ENCODE measurements at places on chromosomes 7 and 10.

- DNase-seq, result no peak
Measured at GRCh38 chr7:119684763-119685162, 588.2 kb upstream of the KCND2 start.

DNA sequence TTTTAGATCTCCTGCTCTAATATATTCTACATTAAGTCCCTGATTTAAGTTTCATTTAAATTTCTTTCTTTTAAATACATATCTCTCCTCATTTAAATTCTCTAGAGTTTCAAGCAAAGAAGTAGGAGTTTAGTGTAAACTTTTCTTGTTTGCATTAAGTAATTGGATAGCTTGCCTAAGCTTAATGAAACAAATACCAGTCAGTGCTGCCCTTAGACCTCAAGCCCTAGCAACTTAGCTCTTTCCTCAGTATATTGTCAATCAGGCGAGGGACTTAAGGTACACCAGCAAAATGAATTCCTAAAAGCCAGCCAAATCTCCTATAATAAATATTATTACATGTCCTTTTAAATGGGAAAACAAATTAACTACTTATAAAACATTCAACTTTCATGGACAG is 101.5 kb downstream of the CHCHD3 start:
- DNase-seq, result no peak

DNA sequence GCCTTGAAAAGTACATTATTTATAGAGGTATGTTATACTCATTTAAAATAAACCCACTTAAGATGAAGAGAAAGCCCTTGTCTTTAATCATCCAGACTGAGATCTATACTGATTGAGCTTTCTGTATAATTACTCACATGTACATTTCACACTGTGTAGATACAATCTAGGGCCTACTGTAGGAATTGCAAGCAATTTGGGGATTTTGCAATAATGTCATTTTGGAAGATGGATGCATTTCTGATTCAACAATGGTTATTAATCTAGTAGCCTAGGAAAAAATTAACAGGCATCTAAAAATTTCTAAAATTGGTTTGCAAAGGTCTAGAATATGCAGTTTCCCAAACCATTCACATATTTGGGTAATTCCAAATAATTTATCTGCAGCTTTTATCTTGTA is 132.2 kb downstream of the PDE1C start:
- DNase-seq, result no peak

DNA sequence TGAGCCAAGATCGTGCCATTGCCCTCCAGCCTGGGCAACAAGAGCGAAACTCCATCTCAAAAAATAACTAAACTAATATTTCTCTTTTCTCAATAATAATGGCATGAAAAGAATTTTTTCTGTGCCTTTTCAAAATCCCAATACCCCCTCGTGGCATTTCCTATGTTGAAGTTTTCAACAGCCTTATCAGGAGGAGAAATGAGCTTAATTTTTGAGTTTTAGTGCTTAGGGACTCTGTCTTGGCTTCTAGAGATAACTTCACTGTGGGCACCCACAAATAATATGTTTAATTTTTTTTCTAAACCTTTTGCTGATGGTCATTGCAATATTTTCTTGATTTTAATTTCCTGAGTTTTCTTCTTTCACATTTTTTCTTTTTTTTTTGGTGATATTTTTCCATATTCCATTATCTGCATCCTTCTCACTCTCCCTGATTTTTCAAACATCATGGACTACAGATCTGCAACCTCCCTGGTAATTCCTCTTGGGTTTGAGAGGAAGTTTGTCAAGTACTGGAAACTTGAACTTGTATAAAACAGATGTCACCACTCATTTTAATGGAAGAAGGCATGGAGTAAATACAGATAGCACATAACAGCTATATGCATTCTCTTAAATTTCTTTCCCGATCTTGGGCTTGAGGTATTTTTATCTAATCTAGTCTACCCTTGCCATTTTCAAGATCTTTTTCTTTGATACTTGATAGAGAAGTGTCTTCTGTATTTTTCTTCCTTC is 84.0 kb downstream of the KAT6B start:
- no peak for DNase-seq

DNA sequence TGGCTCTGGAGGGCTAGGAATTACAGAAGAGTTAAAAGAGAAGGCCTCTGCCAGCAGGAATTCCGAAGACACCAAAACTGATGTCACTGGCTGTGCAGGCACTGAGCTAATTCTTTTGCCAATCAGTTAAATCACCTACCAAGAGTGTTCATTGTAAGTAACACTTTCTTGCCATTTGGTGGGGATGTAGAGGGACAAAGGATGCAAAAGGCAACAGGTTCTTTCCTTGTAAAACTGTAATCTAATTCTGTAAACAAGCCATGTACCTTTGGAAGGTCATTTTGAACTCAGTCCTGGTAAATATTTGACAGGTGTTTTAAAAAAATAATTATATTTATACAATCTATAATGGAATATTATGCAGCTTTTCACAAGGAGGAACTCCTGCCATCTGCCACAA is 438.4 kb downstream of the AUTS2 start:
- DNase-seq, result no peak

All from AG04449 (cell line).